ENCODE measurements at places on chromosomes 2 and 18. TPM values are rescaled to one million over a fixed set of nuclear protein-coding genes. Genes with fewer than 3 reads are reported as not detected.

DNA sequence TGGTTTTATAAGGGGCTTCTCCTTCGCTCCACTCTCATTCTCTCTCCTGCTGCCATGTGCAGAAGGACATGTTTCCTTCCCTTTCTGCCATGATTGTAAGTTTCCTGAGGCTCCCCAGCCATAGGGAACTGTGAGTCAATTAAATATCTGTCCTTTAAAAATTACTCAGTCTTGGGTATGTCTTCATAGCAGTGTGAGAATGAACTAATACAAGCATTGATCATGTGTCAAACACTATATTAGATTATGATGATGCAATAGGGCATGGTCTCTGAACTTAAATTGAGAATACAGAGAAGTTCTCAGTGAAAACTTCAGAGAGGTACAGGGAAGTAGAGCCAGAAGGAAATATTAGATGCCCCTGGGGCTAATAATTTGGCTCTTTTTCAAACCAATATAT lies 5.9 kb upstream of the MAP4K3 start:
- no peak for DNase-seq

DNA sequence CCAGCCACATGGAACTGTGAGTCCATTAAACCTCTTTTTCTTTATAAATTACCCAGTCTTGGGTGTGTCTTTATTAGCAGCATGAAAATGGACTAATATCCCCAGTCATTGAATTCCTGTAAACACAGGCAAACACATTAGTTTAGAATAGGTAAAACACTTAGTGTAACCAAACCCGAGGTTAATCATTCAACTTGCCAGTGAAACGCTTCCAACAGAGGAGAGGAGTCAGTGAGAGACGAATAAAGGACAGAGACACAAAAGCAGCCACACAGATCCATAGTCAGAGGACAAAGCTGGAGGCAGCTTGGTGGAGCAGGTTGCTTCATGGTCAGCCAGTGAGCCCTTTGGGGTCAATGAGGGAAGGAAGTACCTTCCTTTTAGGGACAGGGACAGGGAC lies 348.1 kb downstream of the TGIF1 start:
- DNase-seq: no peak

DNA sequence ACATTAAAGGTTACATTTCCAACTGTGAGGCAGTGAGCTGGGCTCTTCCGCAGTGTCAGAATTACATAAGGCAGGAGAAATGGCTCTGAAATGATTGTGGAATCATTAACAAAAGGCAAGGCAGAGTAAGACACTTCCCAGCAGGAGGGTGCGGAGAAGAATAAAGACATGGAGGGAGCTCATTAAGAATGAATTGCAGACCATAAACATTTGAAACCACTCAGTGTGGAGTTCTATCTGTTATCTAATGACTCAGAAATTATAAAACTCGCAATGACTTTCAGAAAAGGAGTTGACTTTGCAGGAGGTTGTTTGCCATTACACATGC lies 77.0 kb downstream of the SMIM21 start:
- DNase-seq: no peak

GRCh38 chr2:10004836-10005235 lies 38.5 kb upstream of the KLF11 start:
- DNase-seq: no peak

DNA sequence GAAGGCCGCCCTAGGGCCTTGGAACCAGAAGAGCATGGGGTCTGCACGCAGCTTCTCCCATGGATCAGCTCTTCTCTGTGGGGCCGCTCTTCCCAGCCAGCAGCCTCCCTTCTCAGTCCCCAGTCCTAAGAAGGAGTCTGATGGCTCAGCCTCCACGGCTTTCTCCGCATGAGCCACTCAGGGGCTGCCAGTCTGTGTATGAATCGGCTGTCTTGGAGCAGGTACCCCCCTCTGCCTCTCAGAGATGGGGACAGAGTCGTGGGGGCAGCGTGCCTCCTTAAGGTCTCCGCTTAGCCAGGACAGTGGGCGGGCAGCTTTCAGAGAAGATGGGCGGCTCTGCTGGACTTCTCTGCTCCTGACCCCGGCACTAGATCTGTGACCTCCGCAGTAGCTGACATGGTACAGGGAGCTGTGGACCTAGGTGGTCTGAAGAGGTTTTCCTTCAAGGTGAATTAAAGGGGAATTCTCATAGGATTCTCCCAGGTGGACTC lies 21.6 kb downstream of the INPP5D start:
- no peak for DNase-seq

- no peak for DNase-seq
Observed at GRCh38 chr2:6309415-6310255, 556.1 kb downstream of the CMPK2 start.

DNA sequence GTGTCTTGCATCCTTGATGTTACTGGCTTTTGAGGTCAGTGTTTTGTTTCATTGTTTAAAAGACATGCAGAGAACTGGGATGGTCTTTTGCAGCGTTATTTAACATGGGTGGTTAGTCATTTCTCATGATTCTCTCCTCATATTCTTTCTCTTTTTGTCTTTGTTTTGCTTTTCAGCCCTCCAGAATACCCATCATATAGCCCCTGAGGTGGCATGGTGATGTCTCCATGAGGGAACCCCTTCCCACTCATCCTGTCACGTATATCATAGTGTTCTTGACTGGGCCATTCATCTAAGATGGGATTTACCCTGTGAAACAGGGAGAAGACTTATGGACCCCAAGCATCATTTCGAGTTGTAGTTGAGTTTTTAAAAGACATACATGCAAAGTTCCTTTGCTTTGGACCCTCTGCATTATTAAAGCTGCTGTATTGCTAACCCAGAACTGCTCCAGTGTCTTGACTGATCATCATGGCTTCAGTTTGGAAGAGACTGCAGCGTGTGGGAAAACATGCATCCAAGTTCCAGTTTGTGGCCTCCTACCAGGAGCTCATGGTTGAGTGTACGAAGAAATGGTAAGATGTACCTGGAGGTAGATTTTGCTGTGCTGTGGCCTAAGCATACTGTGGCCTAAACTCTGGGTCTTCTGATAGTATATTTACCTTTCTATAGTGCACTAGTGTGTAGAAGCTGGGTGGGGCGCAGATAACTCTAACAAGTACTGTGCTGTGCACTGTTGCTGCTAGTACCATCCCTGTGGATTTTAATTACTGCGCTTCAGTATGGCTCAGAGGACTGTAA lies 1.4 kb downstream of the EHBP1 start:
- DNase-seq: no peak

- no peak for DNase-seq
Observed at GRCh38 chr18:46399303-46399702, 257.7 kb downstream of the LOXHD1 start.

- no peak for DNase-seq
Observed at GRCh38 chr18:70448588-70448987, 159.7 kb downstream of the SOCS6 start.

GRCh38 chr2:169139993-169140767 lies 70.8 kb downstream of the DHRS9 start:
- no peak for DNase-seq

- DNase-seq: no peak
Observed at GRCh38 chr2:204268458-204268857, 276.8 kb upstream of the PARD3B start.

DNA sequence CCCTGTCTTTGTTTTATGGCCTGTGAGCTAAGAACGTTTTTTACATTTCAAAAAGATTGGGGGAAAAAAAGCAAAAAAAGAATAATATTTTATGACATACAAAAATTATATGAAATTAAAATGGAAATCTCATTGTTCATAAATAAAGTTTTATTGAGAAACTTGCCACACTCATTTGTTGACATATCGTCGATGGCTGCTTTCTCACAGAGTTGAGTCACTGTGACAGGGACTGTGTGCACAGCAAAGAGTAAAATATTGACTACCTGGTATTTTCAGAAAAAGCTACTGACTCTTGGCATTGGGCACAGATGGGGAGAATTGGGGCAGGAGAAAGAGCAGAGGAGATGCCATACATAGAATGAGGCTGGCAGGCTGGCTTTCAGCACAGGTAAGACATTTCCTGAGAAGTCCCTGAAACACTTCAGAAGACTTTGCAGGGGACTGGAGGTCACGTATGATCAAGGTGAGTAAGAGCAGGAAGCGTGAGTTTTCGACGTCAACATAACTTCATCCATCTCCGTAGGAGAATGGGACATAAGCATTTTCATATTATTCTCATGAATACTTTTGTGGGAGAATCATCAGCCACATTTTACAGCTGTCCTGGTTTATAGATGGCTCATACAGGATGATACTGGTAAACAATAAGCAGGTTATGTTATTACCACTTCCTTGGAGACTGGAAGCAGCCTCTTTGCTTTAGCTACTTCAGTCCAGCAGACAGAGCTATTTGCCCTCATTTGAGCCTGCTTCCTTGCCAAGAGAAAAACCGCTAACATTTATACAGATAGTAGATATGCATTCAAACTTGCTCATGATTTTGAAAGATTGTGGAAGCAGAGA lies 32.5 kb upstream of the PUM2 start:
- DNase-seq: no peak

GRCh38 chr2:15941481-15941850 lies 1.1 kb downstream of the MYCN start:
- DNase-seq: no peak

- DNase-seq: no peak
Observed at GRCh38 chr2:59926731-59927130, 626.7 kb downstream of the BCL11A start.

DNA sequence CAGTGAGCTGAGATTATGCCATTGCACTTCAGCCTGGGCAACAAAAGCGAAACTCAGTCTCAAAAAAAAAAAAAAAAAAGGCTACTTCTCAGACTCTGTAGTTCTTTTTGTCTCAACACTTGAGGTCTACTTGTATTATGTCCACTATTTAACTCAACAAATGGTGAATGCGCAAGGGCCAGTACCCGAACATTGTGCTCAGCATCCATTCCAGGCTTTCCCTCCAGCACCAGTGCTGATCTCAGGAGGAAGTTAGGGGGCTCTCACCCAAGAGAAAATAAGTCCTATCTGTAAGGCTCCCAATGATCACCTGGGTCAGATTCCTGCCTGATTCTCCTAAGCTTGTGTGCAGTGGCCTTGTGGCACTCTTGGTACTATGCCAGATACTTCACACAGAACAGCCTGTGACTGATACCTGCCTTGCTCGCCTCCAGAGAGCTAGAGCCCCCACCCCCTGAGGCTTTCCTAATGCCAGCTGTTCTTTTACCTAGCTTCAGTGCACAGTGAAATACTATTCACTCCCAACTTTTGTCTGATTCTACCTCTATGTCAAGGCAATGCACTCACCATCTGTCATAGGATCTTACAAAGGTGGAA lies 74.9 kb downstream of the INO80D start:
- no peak for DNase-seq

- DNase-seq: no peak
Observed at GRCh38 chr18:44819944-44820510, 139.3 kb downstream of the SETBP1 start.

DNA sequence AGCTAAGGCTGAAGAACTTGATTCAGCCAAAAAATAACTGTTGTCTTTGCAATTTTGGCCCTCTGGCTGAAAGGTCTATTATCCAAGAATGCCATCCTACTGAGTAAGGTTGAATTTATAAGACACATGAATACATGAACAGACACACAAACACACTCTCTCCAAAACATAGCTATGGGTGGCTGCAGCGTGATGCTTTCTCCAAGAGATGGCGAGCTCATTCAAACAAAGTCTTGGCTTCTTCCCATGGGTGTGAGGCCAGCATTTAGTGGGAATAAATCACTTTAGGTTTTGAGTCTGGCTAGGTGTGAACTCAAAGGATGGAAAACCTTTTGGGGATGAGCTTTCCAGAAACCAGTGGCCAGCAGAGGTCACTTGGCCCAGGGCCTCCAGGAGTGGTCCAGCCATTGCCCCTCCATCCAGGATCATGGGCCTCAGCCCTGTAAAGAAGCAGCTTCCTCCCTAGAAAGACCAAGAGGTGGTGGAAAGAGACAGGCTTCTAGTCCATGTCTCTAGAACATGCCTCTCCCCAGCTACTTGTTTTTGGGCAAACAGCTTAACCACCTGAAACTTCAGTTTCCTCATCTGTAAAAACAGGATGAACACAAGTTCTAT lies 11.0 kb upstream of the OSR1 start:
- no peak for DNase-seq

DNA sequence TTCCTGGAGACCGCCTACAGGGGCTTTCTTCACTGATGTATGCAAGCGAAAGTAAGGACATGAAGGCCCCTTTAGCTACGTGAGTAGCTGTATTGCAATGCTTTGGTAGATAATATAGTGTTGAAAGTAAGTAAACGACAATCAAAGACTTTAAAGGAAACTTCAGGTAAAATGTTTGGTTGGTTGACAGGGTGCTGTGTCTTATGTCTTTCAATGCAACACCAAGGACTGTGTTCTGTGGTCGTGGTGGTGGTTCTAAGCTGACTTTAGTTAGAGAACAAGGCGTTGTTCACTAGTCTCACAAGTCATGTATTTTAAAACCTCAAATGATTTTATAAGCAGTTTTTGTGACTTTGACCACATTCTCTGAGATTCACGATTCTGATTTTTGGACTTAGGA lies 58.0 kb upstream of the CABYR start:
- no peak for DNase-seq

DNA sequence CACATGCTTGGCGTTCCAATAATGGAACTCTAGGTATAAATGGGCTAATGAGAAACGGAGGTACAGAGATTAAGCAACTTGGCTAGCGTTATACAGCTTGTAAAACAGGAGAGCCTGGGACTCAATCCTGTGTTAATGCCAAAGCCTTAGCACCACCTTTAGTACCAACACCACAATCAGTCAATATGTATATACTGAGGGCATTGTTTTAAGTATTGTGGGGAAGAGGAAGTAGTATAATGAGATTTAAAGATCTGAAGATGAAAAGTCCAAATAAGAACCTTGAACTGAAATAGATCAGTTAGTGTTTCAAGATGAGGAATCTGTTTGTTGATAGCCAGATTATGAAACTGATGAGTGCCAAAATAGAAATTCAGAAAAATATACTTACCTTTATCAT lies 8.1 kb downstream of the MARS2 start:
- DNase-seq: no peak

Gene STPG4
- 0.63 TPM for total RNA-seq

Gene GREB1L
- total RNA-seq: 21.0 TPM

Gene GBX2
- total RNA-seq: not detected

Gene GRB14
- total RNA-seq: 5.3 TPM

Gene VIT
- 10.2 TPM for total RNA-seq

Gene MYO7B
- total RNA-seq: 0.38 TPM

Gene SLC4A1AP
- 24.1 TPM for total RNA-seq

Gene DUSP19
- total RNA-seq: 1.1 TPM

Gene LOXL3
- total RNA-seq: 10.7 TPM

Gene SIX2
- 13.7 TPM for total RNA-seq

All from omental fat pad (tissue), 4 donors.